SK-N-DZ (cell line): ENCODE measurements at places on chromosomes 16 and 17.

DNA sequence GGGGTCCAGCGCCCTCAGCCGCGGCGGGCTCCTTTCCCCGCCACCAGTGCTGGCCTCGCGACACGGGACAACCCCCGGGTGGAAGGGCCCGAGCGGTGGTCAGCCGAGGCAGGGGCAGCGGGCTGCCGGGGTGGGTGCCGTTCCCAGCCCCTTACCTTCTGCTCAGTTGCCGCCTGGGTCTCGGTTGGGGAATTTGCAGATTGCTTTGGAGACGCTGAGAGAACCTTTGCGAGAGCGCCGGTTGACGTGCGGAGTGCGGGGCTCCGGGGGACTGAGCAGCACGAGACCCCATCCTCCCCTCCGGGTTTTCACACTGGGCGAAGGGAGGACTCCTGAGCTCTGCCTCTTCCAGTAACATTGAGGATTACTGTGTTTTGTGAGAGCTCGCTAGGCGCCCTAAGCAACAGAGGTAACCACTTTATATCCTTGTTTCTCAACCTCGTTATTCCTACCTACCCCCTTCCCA lies 381 bp downstream of the CTNS start:
- DNase-seq: no peak

DNA sequence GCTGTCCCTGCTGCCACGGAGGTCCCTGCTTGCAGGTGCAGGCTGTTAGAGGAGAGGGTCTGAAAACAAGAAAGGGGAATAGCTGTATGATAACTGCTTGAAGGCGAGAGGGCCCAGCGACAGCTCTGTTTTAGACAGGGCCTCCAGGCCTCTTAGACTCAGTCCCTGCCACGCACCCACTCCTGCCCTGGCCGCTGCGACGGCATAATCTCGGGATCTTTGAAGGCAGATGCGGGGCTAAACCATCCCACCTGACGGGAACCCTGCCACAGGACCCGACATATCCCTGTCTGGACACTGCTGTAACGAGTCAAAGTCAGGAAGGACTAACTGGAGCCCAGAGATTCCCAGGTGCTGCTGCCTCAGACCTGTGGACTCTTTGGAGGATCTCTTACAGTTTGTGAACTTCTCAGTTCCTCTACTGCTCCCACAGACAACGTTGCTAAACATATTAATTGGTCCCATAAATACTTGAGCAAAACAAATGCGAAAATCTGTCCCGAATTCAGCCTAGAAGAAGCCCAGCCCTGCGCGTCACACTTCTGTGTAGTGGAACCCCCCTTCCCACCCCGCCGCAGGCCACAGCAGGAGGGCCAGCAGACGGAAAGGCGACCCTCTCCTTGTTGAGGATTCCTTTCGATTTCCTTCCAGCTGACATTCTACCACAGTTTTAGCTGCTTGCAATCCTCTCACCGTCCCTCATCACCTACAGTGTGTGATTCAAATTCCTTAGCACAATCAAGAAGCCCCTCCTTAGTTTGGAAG lies 998 bp upstream of the TMEM11 start:
- no peak for DNase-seq

- DNase-seq: peak; percentile 69
Measured at GRCh38 chr16:49528060-49528865, 154.7 kb downstream of the C16orf78 start.

DNA sequence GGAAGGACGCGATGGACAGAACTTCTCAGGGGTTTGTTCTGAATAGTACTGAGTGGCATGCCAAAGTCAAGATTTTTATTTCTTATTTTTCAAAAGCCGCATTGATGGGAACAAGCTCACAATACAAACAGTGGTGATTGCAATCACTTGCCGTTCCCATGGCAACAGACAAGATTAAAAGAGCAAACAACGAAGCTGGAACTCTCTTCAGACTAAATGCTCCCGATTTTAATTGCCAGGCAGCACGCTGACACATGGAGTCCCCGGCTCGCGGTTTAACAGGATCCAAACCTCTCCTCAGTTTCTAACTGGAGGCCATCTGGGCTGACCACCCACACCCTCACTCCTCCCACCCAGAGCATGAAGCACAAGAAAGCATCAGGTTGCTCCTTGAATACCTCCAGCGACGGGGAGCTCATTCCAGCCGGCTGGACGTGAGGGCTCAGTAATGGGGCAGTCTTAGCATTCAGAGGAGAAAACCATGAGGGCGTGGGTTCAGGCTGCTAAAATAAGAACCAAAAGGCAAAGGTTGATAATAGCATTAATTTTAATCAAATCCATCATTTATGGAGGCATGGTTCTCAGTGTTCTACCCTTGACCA lies 41.5 kb downstream of the AIPL1 start:
- no peak for DNase-seq
